ENCODE measurements at places on chromosomes 11 and 22. TPM values are rescaled to one million over a fixed set of nuclear protein-coding genes. Genes with fewer than 3 reads are reported as not detected.

Gene RAB38
- polyA plus RNA-seq, result 26.1 TPM

Gene TBX1
- 0.26 TPM for polyA plus RNA-seq

Gene MPZL3
- 4.7 TPM for polyA plus RNA-seq

Gene SCGB1D2
- polyA plus RNA-seq, result 2.4 TPM
